Fibroblast of skin of scalp (primary cell): ENCODE measurements at places on chromosomes 16 and 17.
A peak's percentile ranks its signal among the peaks of the same experiment; 100 is the strongest.

DNA sequence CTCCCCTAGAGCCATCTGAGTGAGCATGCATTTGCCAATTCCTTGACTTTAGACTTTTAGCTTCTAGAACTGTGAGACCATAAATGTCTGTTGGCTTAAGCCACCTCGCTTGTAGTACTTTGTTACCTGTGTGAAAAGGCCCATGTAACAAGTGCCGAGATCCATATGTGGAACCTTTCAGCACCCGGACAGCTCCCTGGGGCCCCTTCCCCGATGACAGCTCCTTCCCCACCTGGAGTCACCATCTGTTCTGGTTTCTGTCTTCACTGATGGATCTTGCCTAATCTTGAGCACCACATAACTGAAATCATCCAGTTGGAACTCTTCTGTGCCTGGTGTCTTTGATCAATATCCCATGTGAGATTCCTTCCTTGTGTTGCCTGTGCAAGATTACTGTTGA, 78.9 kb upstream of the EEF2KMT start:
- no peak for DNase-seq

DNA sequence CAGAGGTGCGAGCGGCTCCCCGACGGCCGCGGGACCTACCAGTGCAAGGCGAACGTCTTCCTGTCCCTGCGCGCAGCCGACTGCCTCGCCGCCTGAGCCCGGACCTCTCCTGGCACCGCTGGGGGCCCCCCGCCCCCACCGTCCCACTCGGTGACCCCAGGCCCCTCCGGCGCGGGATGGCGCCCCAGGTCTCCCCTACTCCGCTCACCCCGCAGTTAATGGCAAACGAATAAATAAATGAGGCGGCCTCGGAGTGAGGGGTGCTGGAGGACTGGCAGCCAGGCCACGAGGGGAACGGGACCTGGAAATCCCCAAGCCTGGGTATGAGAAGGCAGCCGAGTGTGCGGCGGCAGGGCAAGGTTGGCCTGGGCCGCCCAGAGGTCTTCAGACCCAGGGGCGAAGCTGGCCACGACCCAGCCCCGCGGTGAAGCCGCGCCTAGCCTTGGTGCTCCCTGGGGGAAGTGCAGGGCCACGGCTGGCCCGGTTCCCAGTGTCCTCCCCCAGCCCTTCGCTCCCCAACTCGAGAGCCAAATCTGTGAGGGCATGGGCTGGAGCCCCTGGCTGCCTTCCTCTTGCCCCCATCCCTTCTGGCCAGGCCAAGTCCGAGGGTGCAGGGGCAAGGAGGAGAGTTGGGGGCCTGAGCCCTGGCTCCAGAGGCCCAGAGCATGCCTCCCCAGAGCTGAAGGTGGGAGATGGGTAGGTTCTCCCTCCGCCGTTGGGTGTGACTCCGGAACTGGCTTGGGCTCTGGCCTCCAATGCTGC, 796 bp downstream of the NPB start:
- DNase-seq, result no peak

GRCh38 chr16:84179612-84180320, 7.1 kb downstream of the TAF1C start:
- no peak for DNase-seq

GRCh38 chr17:77312061-77312701, 171.4 kb downstream of the SEC14L1 start:
- DNase-seq, result no peak

DNA sequence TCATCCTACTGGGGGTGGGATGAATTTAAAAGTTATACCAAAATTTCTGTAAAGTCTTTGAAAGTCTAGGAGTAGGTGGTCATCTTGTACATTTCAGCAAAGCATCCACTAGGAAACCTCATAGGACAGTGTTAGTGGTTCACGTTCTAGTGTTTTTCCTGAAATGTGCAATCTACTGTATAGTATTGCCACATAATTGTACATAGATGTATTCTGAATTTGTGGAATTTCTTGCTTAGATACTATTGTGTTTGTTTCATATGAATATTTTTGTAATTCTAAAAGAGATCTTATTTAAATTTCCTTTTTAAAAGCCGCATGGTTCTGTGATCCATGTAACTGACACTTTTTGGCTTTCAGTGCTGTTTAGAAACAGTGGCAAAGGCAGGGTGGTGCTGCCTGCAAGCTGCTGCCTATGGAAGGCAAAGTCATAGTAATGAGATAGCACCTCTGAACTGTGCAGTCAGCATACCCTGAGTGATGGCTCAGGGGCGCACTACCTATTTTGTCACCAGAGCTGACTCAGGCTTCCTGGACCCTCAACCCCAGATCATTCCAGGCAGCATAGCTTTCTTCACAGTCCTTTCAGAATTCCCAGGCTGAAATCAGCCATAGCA, 193.3 kb downstream of the MRTFB start:
- no peak for DNase-seq

DNA sequence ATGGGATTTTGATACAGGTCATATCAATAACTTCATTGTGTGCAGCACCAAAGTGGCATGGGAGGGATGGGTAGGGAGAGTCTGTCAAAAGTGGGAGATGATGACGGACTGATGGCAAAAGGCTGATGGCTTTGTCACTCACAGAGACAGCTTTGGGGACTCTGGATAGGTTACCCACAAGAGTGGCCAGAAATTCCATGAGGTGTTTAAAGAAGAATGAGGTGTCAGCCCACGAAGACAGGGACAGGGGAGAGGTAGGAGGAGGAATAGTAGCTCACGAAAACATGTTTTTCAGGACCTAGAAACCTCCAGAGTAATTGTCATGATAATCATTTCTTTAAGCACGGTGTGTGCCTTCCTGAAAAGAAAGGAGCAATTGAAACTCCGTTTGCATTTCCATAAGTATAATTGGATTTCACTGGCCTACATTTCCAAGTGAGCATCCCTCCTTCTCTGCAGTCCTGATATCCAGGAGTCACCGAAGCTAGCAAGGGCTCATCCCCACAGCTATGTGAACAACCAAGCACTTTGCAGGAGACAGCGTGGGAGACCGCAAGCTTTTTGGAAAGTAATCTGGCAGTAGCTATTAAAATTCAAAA, 60.0 kb downstream of the HSD17B2 start:
- DNase-seq, result no peak

GRCh38 chr17:34703533-34703932, 124.2 kb downstream of the TMEM132E start:
- peak; percentile 44 for DNase-seq

DNA sequence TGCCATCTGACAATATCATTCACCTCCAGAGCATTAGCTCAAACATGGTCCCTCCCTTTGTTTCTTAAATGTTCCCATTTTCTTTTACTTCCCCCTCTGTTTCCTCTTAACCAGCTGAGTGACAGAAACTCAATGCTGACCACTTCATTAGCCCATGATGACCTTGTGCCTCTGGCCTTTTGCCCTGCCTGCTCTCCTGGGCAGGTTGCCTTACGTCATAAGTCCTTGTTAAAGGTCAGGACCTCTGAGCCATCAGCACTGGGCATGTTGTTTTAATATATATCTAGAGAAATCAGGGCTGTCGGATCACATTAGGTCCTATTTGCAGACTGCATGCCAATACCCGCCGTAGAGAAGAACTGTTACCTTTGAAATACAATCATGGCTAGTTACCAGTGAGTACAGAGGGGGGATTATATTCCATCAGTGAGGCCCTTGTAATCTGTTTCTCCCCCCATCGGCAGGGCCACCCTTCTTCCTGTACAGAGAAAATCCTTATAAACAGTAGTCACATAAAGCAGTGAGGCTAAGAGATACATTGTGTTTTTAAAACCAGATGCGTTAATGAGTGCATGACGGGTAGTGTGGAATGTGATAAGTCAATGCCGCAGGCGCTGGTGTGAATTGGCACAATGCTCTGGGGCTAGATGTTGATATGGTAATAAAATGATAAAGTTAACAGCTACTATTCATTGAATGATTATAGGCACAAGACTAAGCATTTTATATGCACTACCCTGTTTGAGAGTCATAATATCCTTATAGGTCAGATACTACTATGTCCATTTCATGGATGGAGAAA, 94.3 kb upstream of the ZFHX3 start:
- no peak for DNase-seq
